LHCN-M2 (cell line): ENCODE measurements at places on chromosomes 3 and 15.

DNA sequence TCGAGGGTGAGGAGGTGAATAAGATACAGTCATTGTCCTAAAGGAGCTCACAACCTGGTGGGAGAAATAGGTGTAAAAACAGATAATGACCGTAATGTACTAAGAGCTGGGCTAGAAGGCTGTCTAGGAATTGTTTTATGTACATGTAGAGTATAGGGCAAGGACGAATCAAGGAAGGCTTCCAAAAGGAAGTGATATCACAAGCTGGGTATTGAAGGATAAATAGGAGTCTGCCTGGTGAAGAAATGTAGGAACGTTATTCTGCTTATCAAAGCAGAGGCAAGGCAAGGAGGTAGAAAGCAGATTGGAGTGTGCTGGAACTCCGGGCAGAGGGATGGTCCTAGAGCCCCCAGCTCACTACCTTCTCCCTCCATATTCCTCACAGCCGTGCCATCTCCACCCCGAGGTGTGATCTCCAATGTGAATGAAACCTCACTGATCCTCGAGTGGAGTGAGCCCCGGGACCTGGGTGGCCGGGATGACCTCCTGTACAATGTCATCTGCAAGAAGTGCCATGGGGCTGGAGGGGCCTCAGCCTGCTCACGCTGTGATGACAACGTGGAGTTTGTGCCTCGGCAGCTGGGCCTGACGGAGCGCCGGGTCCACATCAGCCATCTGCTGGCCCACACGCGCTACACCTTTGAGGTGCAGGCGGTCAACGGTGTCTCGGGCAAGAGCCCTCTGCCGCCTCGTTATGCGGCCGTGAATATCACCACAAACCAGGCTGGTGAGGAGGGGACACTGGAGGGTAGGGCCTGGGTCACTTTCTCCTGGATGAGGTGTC, 15.1 kb downstream of the EPHB3 start:
- no peak for DNase-seq

DNA sequence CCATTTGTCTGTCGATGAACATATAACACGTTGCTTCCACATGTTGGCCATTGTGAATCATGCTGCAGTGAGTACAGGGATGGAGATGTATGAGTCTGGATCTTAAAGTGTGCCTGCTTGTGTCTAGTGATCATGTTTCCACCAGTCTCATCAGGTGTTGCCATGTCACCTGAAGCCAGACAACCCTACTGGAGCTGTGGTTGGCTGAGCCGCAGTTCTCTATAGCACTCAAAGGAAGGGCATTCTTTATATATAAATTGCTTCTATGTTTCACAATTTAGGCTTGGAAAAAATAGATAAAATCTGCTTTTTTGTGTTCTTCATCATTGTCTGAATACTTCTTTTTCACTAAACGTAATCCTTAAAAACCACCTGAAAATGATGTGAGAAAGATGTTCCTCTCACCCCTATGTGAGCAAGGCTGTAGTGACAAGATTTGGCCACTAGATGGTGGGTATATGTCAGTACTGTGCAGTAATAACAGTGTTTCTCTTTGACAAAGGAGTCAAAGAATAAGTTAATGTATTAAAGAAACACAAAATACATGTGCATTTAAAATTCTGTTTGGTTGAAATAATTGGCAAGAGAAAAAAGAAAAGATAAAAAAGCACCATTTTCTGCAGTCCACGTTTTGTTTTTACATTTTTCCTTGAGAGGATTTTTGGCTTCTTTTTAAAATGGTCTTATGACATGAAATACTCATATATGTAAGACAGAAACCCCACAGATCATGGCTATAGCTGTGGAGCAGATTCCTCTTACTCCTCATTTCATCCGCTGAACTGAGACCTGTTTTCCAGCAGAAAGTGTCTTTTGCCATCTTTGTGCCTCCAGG, 394.5 kb upstream of the DPPA4 start:
- DNase-seq = peak; percentile 47

DNA sequence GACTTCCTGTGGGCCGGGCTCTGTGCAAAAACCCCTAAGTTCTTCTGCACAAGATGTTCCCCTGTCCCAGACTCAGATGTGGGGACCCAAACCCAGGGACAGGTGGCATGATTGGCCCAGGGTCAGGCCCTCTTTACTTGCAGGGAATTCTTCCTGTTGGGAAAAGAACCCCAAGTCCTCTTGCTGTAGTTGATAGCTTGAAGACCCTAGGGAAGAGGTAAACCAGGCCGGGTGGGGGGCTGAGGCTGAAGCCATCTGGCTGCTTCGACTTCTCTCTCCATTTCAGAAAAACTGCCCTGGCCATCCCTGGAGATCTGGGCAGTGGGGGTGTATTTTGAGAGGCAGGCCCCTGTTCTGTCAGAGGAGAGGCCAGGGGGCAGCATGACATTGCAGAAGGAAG, 23.5 kb downstream of the SSUH2 start:
- no peak for DNase-seq

DNA sequence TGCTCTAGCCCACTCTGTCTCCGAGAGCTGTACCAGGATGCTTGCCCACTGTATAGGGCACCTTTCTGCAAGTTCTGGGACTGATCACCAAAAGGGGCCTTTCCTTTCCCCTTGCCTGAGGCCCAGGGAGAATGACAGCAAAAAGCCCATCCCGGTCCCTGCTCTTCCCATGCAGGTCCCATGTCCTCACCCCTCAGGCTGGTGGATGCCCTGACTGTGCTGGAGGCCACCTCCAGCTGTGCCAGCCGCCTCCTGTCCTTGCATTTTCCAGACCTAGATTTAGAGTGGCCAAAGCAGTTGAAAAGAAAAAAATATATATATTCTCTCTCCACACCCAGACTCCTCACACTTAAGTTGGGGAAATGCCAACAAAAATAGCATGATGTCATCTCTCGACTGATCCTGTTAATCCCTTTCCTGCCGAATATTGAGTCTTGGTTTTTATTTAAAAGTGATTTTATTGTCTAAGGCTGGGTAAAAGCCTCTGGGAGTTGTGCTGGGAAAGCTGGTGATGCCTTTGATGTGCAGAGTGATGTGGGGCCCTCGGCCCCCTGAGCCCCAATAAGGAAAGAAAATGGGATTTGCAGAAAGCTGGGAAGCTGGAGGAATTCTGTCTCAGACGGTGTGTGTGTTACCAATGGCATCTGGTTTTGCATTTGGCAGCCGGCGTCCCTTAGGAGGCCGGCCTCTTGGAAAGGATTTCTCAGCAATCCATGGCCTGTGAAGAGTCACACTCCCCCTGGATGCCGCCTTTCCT, 29.3 kb upstream of the TPM1 start:
- peak; percentile 89 for DNase-seq

- no peak for DNase-seq
Measured at GRCh38 chr15:99954361-99955180, 221.3 kb upstream of the LYSMD4 start.

DNA sequence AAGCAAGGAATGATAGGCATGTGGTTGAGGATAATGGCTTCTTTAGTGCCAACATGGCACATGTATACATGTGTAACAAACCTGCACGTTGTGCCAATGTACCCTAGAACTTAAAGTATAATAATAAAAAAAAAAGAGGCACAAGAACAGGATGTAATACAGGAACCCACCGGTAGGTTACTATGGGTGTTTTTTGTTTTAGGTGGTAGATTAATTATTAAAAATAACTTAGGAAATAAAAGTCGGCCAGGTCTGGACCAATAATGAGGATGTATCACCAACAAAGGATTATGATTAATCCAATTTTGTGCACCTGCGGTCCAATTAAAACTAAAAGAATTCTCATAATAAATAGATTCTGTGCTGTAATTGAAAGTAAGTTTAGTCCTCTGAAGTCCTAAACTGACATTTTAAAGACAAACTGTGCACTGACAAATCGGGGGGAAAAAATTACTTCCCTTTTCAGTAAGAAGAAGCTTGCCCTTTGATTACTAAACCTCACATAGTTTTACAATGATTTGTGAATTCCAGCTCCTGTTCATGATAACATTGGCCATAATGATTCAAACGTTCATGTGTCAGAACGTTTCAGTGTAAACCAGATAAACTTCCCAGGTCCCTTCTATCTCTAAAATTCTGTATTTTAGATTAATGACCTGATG, 62.2 kb downstream of the CASR start:
- DNase-seq = no peak

DNA sequence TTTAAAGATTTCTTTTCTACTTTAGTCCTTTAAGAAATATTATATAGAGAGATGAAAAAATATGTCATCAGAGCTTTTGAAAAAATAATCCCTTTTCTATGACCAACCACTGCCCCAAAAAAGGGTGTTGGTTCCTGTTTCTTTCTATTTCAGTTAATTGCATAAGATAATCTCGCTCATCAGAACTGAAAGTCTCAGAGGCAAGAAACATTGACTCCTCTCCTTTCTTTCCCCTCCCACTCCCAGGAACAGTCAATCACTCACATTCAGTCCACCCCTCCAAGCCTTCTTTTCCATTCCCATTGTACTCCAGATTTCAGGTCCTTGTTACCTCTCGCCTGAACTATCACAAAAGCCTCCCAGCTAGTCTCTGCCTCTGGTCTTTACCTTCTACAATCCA, 153.7 kb upstream of the ABI3BP start:
- no peak for DNase-seq

DNA sequence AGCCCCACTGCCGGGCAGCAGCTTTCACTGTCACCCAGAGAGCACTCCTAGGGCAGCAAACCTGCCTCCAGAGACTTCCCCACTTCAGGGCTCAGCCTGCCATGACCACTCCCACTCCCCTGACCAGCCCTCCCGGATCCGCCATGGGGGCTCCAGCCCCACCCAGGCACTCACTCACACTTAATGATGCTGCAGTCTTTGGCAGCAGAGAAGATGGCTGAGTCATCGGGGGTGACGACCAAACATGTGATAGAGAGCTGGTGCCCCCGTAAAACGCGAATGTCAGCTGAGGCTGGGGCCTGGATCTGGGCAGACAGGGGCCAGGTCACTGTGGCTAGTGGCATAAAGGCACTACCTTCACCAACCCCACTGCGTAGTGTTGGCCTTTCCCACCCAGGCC, 4.7 kb downstream of the RRP9 start:
- DNase-seq = no peak

GRCh38 chr15:70109978-70110377, 12.3 kb upstream of the TLE3 start:
- DNase-seq = no peak

DNA sequence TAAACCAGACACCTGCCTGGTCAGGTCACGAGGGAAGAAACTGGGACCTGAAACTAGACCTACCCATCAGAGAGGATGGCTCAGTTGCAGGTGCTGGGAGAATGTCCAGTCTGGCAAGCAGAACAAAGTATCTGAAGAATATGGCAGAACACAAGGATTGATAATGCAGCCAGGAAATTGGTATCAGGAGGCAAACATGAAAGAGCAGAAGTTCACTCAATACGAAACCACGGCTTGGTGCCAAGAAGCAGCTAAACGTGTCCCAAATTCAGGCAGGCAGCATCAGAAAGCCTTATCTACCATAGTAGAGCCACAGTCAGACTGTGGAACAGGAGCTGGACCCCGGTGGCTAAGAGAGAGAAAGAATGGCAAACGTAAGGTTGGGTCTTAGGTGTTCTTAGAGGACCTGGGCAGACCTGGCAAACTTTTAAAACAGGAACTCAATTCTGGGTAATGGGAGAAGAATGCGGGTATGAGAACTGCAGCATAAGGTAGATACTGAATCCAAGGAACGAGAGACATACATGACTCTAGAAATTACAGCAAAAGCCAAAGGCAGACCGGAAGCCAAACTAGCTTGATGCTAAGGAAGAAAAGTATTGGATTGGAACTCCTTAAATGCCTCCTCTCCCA, 169.0 kb upstream of the NECTIN3 start:
- no peak for DNase-seq

GRCh38 chr3:171965067-171965712, 74.2 kb upstream of the FNDC3B start:
- no peak for DNase-seq

DNA sequence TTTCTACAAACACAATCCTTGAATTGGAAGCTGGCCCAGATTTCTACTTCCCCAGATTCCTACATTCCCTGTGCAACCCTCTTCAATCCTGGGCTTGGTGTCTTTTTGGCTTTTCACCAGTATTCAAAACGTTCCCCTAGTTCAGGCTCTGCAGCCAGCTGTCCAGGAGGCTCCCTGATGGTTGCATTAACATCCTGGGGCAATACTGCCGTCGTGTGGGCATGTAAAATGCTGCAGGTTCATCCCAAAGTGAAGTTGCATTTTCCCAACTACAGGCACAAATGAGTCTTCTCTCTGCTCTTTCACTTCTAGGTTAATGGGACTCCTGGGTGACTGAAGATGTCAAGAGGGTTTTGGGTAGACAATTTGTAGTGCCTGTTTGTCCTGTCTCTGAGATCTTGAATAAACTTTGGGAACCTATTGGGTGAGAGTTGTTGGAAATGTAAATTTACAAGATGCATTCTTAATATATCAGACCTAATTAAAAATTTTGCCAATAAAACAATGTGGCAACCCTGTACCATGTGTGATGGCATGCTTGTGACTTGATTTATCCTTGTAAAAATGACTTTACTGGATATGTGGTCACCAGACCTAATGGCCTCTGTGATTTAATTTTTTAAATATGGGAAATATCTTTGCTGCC, 28.6 kb downstream of the SOX14 start:
- DNase-seq = peak; percentile 37

DNA sequence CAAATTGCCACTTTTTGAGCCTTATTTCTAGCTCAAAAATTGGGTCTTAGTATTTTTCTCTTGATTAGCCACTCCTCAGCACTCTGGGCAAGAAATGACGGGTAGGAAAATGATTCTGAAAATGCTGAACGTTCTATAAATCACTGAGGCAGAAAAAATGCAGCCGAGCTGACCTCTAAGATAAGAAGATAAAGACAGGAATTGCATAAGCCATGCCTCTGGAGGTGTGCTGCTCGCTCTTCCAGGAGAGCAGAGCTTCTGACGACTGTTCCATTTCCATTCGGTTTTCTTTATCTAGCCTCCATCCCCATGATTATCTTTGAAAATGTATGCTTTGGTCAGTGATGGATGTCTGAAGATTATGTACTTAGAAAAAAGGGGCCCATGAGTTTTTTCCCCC, 558.8 kb upstream of the ADAMTS9 start:
- no peak for DNase-seq

GRCh38 chr15:92553317-92553716, 102.3 kb downstream of the FAM174B start:
- no peak for DNase-seq

DNA sequence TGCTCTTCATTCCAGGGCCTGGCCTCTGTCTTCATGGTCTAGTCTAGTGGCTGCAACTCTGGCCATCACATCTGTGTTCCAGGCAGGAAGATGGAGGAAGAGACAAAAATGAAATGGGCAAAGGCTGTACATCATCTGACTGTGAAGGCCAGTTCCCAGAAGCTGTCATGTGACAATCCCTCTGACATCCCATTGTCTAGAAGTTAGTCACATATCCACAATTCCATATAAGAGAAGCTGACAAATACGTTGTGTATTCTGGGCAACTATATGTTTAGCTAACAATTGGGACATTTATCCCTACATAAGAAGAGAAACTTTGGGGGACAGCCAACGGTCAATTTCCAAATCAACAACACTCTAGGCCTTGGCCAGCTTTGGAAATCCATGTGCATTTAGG, 34.5 kb upstream of the C3orf70 start:
- no peak for DNase-seq
